Kidney epithelial cell (primary cell): ENCODE measurements at places on chromosomes 2 and 18.

- no peak for DNase-seq
Observed at GRCh38 chr2:85831735-85832134, 57.1 kb downstream of the ST3GAL5 start.

DNA sequence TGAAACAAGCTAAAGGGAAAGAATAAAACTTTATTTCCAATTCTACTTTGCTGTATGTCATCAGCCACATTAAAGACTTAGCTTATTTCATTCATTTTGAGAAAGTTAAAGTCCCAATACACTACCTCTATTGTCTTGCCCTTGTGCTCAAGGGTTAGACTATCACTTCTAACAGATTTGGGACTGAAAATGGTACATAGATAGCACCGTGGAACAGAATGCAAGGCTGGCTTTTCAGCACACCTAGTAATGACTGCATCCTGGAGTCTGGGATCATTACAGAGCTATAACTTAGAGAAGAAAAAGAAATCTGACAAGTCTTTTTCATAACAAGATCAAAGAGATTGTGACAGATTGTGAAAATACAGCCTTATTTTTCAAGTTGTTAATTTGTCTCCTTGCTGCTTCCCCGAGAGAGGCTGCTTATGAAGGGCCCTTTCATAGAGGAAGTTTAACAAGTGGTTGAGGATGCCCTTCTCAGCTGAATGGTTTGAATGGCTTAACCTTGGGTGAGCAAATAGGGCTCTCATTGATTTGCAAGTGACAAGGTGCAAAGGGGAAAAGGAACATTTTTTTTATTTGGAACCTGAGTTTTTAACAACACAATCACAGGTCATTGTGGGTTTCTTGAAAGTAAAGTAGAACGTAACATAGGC, 371.8 kb downstream of the EPHA4 start:
- DNase-seq, result no peak

DNA sequence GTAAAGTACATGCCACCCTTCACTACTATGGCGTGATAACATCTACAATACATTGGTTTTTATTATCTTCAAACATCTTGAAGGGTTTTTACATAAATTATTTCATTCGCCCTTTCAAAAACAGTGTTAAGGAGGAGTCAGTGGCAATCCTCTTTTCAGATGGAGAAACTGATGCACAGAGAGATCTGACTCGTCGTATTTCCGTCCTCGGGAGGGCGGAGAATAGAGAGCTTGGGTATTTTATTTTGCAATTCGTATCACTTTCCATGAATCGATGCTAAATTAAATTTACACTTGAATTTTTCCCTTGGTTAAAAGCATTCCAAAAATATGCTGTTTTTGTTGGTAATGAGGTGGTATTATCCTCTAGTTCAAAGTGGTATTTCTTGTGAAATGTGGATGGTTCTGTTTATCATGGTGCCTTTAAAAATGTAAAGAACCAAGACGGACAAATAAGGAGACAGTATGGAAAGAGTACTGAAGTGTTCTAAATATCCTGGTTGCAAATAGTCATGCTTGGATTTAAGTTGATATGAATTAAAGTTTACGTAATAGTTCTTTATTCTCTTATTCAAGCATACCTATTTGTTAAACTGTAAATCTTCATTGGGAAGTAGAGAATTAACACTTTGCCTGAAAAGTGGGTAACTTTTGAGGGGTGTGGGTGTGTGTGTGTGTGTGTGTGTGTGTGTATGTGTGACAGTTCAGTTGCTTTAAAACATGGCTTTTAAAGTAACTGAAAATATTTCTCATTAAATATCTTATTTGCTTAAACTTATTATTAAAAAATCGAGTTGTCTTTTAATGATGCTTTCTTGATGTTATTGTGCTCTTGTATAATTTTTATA, 5.6 kb downstream of the PHLPP1 start:
- DNase-seq, result no peak

DNA sequence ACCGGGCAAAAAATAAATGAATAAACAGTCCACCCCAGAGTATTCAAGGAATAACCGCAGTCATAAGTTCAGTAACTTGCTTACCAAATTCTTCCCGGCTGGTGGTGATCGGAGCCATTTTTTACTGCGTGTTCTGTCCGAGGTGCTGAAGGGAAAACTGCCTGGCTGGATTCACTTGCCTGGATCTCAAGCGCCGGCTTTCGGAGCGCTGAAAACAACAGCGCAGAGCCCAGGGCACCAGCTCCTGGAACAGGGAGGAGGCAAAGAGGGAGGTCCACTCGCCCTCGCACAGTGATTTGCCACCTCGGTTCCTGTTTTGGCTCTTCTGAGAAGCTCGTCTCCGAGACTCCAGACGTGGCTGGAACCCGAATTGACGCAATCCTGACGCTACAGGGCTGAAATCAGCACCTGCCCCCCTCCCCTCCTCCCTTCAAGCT, at the start of gene SYT4:
Gene SYT4, minus strand, starts transcription at position 327 of the 437 bp plus-strand sequence. Its CDS starts 209 bp downstream, at position 118.
- DNase-seq, result peak; percentile 32

DNA sequence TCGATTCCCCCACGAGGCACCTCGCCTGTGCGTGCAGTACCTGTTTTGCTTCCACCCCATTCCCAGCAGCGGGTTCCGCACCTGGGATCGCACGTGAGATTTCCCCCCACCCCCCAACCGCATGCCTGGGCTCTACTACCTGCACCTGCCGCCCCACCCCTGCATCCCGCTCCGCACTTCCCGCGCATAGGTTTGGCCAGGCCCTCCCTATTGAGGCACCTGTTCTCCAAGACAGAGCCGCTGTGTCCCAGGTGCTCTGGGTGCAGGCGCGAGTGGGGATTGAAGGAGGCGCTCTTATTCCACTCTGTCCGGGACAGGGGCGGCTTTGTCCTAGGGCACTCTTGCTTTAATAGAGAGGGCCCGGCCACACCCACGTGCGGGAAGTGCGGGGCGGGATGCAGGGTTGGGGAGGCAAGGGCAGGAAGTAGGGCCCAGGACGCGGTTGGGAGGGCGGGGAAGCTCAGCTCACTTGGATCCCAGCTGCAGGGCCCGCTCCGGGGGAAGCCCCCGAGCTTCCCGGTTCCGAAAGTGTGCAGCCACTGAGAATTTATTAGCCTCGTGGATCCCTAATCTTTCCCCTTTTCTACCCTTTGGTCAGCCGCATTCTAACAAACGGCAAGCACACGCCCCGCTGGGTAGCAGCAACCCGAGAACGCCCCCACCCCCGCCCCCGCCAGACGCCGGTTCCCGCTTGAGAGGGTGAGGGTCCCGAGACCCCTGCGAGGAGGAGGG, 670 bp upstream of the MOCOS start:
- DNase-seq, result no peak

DNA sequence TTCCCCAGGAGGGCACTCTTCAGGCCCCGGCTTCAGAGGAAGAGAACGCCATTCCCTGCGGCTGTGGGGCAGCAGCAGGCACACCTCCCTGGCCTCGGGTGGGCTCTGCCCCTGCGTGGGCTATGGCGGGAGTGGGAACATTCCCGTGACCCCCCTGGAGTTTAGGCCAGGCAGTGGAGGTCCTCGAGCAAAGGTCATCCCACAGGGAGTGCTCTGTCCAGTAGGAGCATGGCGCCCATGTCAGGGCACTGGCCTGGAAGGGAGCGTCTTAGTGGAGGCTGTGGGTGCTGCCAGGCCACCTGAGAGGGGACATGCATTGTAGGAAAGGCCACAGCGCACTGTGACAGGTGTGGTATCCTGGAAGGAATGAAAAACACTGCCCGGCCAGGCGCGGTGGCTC, 9.2 kb upstream of the NFATC1 start:
- DNase-seq, result no peak

GRCh38 chr18:79753391-79753851, 44.3 kb upstream of the KCNG2 start:
- DNase-seq, result no peak

DNA sequence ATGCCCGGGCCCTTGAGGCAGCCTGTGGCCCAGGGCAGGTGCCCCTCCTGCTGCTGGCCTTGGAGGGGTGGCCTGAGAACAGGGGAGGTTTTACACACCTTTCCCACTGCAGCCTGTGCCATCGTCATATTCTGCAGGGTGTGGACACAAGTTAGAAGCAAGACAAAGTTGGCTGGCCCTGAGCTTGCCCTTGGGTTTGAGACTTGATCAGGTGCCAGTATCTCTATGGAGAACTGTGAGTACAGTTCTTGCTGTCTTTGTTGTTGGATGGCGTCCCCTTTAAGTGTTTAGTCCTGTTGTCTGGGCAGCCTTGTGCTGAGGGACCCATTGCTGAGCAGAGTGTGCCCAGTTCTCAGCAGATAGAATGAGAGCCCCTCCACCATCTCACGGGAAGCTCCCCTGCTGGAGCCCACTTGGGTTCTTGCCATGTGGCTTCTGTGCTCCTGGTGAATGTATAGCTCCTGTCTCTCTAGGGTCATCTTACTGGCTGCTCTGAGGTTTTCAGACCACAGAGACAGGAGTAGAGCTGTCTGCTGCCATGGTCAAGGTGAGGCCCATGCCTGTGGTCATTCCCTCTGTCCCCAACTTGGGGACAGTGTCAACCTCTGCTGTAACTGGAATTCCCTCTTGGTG, 115.9 kb downstream of the SH3RF3 start:
- DNase-seq, result no peak

GRCh38 chr2:125745514-125745913, 910.4 kb upstream of the GYPC start:
- DNase-seq, result no peak

- no peak for DNase-seq
Observed at GRCh38 chr18:39770399-39770798, 2184.6 kb upstream of the PIK3C3 start.

- DNase-seq, result no peak
Observed at GRCh38 chr2:209787416-209787815, 15.8 kb downstream of the UNC80 start.

DNA sequence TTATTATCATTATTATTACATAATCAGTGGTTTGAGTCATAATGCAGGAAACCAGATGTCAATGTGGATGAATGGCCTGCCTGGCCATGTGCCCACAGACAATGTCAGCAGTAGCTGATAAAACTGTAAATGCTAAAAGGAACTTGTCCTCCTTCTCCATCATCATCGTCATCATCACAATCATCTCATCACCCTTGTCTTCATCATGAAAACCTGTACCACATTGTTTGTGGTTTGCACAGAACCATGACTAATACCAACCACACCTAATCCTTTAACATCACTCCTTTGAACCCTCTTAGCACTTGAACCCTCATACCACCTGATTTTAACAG, 96.0 kb downstream of the HNMT start:
- peak; percentile 25 for DNase-seq

DNA sequence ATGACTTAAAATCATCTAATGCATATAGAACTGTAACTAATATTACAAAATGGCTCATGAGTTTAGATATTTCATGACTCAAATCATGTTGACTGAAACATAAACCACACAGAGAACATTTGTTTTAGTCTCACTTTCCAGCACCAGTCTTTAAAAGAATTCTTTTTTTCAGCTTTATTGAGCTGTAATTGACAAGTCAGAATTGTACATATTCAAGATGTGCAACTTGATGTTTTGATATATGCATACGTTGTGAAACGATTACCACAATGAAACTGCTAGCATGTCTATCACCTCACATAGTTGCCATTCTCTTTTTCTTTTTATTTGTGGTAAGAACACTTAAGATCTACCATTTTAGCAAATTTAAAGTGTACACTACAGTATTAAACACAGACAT, 25.0 kb upstream of the TMEM178A start:
- DNase-seq, result no peak

GRCh38 chr18:73615506-73615905, 532.1 kb downstream of the FBXO15 start:
- no peak for DNase-seq

DNA sequence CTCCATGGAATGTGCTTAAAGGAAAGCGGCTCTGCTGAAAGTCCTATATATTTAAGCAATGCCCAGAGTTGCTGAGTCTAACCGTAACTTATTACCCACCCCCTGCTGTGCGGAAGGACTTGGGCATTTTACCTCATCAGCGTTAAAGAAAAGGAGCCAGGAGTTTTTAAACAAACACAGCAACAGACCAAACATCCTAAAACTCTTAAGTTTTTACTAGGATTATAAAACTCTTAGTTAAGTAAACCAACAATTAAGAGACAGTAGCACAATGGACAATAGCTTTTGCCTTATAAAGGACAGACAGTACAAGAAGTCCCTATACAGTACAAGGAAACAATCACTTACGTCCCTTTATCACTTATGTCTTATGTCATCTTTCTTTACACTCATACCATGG, 90.2 kb downstream of the ZNF521 start:
- no peak for DNase-seq

DNA sequence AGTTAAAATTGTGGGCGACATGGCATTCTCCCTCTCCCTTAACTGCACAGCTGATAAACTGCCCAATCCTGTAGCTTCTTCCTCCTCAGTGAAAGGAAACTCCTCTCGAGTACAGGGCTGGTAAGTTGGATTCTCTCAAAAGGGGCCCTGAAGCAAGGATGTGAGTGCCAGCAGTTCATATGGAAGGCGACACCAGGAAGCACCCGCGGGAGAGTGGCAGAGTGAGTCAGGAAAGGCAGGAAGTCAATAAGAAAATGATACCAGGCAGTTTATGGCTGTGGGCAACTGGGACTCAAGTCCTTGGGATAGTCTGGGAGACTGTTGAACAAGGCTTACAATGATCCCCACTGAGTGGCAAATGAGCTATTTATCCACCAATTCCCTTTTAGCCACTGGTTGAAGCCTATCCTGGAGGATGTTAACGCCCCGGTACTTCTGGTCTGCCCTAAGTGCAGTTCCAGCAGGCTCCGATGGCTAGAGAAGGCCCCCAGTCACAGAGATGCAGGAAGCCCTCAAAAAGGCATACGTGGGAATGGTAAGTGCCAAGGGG, 34.8 kb downstream of the ABHD3 start:
- no peak for DNase-seq

GRCh38 chr2:235852526-235852920, 315.7 kb downstream of the GBX2 start:
- no peak for DNase-seq

DNA sequence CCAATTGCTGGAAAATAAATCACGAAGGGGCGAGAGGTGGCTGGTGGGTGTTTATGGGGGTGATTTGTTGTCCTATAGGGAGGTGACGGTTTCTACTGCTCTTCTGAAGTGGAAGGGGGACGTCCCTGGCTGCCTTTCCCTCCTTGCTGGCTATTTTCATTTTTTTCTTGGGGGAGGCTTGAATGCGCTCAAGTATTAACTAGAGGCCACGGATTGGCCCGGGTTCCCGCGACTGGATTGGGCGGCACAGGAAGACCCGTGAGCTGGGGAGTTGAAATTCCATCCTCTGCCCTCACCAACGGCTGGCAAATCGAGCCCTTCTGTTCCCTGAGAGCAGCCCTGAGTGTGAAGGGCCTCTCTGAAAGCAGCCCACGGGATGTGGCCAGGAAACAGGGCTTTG, 176.5 kb upstream of the SPRED2 start:
- no peak for DNase-seq

GRCh38 chr2:235320326-235320725, 173.5 kb upstream of the AGAP1 start:
- DNase-seq, result no peak

- no peak for DNase-seq
Observed at GRCh38 chr18:52465391-52465790, 125.4 kb downstream of the DCC start.
